DMS53 (cell line): ENCODE measurements at places on chromosomes 4 and X.

- DNase-seq: no peak
Measured at GRCh38 chr4:112257098-112257497, 25.5 kb downstream of the AP1AR start.

DNA sequence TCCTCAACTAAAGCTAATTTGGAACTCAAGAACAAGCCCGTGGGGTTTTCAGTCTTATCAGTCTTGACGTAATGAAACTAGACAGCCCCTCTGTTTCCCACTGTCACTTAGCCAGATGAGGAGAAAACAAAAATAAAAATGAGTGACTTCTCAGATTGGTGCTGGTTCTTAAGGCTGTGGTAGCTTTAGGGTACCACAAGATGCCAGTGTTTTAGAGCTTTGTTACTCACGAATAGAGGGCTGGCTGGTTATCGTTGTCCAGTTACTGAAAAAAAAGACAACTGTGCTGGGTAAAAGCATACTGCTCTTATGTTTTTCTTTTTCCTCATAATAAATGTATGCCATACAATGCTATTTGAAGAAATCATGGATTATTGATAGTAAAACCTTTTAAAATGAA is 796.7 kb downstream of the RAPGEF2 start:
- DNase-seq: no peak

- DNase-seq: no peak
Measured at GRCh38 chrX:19578956-19579355, 63.6 kb upstream of the MAP3K15 start.

DNA sequence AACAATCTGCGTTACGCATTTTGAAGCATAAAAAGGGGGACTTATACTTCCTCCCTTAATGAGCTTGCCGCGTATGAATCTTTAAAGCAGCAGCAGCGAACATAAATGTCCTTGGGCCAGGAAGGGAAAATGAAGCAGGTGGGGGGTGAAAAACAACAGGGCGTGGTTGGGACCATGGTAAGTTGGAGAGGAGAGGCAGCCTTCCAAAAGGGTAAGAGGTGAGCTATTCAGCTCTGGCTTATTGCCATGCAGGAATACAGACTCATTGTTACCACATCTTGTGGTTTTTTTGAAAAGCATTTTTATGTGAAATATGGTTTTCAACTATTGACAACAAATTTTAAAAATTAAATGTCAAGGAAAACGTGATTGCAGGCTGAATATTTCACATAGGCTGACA is 710.7 kb upstream of the FAM241A start:
- no peak for DNase-seq

GRCh38 chr4:97159625-97160024 is 983.7 kb downstream of the STPG2 start:
- no peak for DNase-seq
